Umbilical cord (tissue), 2 donors: ENCODE measurements at places on chromosomes 5 and 9.

- no peak for DNase-seq
Observed at GRCh38 chr5:124825250-124825982, 79.0 kb upstream of the ZNF608 start.

DNA sequence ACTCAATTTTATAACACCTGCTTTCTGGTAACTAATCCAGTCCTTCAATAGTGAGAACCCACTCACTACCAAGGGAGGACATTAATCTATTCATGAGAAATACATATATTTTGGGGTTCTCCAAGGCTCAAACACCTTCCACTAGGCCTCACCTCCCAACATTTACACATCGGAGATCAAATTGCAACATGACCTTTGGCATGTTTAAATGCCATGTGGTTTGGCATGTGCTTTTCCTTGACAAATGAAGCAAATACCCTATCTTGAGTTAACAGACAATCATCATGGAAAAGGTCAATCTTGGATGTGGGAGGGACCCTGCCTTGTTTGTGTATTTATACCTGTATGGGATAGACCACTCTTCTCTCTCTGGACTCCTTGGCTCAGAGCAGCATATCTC, 21.9 kb upstream of the SPINK14 start:
- no peak for DNase-seq

GRCh38 chr5:71629950-71630349, 42.8 kb downstream of the MCCC2 start:
- DNase-seq = no peak

- no peak for DNase-seq
Observed at GRCh38 chr9:16257604-16258003, 612.9 kb downstream of the BNC2 start.

DNA sequence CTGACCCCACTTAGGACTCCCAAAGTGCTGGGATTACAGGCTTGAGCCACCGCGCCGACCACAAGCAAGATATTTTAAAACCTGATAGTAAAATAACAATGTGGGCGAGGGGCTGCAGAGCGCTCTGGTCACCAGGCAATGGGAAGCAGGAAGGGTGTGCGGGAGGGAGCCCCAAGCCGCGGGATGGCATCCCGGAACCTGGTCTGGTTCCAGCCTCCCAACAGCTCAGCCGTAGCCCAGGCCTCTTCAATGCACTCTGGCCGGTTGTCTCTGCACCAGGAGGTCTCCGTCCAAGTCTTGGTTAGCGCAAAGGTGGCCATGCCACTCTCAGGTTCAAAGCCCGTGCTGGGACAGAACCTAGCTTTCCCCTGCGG, 694 bp upstream of the UAP1L1 start:
- DNase-seq = no peak

- no peak for DNase-seq
Observed at GRCh38 chr9:134069480-134070399, 1.9 kb upstream of the BRD3 start.

DNA sequence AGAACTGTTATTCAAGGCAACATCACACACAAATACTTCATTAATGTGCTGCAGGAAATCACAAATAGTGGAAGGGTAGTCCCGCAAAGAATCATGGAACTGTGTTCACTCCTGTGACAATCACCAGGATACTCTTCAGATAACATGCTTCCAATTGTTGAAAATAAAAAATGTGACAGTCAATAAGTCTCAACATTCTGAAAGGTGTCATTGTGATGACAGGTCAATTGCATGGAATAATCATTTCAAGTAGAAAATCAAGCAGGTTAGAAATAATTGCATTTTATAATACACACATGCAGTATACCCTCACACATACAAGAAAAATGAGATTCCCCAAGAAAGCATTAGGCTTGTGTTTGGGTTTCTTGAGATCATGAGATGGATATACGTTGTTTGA, 46.4 kb upstream of the ISL1 start:
- DNase-seq = no peak

DNA sequence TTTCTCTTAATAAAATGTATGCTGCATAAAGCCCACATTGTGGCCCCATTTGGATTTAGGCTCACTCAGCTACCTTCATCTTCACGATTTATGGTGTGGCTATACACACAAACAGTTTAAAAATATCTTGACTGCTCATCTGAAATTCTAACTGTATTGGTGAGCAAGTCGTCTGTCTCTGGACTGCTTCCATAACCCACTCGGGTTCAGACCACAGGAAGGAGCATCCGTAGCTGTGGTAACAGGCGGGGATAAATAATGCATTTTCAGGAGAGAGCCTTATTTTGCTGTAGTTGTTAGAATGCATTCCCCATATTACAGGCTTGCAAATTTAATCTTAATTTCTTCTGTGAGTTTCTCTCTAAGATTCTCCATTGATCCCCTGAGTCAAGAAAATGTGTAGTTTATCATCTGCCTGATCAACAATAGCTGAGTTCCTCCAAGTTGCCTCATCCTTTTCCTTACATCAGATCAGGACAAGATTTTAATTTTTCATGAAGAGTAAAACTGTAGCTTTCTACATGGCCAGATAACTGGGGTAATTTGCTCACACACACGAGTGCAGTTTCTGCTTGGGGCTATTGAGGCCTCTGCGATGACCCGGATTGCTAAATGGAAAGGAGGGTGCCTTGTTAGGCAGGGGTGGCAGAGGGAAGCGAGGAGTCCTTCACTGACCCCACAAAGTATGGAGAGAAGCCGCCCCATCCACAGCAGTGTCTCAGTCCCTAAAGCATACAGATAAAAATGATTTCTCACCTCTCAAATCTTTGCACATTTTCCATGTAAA, 133.9 kb downstream of the FSTL4 start:
- DNase-seq = no peak

GRCh38 chr5:54463713-54464112, 8.2 kb downstream of the HSPB3 start:
- DNase-seq = no peak

GRCh38 chr9:31336841-31337240, 1047.6 kb upstream of the ACO1 start:
- no peak for DNase-seq

DNA sequence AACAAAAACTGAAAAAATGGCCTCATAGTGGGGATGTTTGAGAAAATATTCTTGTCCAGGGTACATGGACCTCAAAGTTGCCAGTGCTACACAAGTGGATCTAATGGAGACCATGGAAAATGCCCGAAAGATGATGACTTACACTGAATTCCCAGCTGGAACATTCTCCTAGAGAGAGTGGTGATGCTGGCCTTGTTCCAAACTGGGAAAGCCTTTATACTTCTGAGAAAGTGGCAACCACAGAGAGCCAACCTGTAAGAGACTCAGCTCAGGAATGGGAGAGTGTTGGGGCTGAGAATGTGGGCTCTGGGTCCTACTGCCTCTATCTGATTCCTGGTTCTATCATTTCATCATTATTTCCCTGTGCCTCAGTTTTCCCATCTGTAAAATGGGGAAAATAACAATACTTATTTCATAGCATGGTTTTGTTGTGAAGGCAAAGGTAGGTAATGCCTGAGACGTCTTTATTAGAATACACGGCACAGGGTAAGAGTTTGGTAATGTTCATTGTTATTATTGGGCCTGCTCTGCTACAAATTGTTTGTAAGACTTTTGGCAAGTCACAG, 229.0 kb upstream of the PANK3 start:
- no peak for DNase-seq

DNA sequence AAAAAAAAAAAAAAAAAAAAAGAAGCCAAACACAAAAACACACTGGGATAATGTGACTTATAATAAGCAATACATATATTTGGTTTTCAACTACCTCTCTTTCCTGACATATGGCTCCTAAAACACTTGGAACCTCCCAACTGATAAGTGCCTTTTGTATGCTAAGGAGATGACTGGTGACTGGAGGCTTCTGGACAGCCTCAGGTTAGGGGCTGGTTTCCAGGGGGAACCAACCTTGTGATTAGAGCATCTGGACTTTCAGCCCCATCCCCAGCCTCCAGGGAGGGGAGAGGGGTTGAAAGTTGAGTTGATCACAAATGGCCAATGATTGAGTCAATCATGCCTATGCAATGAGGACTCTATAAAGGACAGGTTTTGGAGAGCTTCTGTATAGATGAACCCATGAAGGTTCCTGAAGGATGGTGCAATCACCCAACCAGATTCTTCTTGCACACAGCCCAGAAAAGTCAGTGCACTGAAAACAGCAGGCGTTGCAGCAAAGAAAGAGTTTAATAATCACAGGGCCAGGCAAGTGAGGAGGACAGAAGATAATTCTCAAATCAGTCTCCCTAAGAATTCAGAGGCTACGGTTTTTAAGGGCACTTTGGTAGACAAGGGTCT, 276.7 kb downstream of the AUH start:
- no peak for DNase-seq

- DNase-seq = no peak
Observed at GRCh38 chr5:73405691-73406090, 42.9 kb downstream of the FOXD1 start.

GRCh38 chr9:18237776-18238175, 236.2 kb upstream of the ADAMTSL1 start:
- no peak for DNase-seq

DNA sequence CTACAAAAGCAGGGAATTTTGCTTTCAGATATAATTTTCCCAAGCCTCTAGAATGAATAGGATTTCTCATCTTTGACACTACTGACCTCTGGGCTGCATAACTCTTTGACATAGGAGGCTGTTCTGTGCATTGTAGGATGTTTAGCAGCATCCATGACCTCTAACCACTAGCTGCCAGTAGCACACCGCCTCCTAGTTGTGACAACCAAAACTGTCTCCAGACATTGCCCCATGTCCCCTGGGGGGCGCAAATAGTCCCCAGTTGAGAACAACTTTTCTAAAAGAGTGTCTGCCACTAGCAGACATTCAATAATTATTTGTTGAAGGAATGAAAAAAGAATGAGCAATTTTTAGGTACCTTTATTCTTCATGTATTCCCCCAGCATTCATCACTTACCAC, 51.8 kb downstream of the POU4F3 start:
- no peak for DNase-seq

DNA sequence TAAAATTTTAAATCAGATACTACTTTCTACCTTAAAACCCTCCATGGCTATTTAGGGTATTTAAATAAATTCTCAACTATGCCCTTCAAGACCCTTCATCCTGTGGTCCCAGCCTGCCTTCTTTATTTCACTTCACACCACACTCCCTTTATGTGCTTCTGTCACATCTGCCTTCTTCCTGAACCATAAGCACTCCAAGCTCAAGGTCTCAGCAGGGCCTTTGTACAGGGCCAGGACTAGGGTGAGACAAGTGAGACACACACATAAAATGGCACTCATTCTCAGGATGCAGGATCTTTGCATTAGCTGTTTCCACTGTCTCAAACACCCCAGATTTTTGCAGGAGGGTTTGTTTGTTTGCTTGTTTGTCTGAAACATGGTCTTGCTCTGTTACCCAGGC, 7.6 kb downstream of the ITK start:
- no peak for DNase-seq

GRCh38 chr5:143395638-143396352, 7.7 kb downstream of the NR3C1 start:
- DNase-seq = no peak

- DNase-seq = no peak
Observed at GRCh38 chr9:133693703-133694529, 44.2 kb downstream of the SARDH start.

- no peak for DNase-seq
Observed at GRCh38 chr5:150178262-150178661, 11.6 kb upstream of the SLC6A7 start.

GRCh38 chr9:75106857-75107256, 18.5 kb downstream of the OSTF1 start:
- DNase-seq = peak; percentile 46

- DNase-seq = no peak
Observed at GRCh38 chr5:140678993-140679392, 5.6 kb upstream of the DND1 start.

DNA sequence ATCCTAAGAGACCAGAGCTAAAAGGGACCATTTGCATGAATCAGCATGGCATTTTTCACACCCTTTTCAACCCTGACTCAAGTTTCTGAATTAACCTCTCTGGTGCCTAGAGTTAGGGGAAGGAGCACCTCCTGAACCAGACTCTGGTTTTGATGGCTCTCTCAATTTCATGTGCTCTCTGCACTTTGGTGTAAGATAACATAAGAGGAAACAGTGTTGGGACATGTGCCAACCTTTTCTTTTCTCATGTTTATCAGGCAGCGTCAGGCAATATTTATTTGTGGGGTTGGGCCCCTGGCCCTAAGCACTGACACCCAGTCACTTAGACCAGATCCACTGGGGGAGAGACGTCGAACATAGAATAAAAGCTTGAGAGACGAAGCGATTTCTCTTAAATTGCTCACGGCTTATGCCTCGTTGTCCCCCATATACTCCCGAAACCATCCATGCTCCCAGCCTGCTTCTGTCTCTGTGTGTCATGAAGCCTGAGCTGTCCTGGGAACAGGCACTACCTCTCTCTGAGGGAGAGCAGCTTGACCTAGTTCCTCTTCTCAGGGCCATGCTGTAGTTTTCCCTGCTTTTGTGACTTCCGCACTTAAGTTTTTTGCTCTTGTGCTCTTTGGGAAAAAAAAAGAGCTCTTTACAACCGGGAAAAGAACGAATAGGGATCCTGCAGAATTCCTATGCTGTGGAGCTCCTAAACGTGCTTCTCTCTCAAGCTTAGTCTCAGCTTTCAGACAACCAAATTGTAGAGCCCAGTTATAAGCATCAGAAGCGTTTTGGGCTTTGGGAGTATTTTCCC, 195.7 kb downstream of the NR3C1 start:
- DNase-seq = peak; percentile 32

DNA sequence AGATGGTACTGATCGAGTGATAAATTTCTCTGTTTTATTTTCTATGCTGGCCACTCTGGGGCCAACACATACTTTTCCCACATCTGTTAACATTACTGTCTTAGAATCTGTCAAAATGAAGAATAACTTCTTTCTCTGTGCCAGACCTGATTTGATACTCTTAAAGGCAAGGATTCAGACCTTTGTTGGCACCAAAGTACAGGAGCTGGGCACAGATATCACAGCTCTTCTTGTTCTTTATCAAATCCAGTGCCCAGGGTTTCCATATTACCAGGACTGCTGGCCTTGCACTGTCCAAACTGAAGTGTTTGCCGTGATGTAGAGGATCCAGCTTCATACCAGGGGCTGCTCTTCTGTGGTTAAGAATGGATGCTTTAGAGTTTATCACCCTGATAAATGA, 20.9 kb downstream of the ZNF474 start:
- peak; percentile 51 for DNase-seq

DNA sequence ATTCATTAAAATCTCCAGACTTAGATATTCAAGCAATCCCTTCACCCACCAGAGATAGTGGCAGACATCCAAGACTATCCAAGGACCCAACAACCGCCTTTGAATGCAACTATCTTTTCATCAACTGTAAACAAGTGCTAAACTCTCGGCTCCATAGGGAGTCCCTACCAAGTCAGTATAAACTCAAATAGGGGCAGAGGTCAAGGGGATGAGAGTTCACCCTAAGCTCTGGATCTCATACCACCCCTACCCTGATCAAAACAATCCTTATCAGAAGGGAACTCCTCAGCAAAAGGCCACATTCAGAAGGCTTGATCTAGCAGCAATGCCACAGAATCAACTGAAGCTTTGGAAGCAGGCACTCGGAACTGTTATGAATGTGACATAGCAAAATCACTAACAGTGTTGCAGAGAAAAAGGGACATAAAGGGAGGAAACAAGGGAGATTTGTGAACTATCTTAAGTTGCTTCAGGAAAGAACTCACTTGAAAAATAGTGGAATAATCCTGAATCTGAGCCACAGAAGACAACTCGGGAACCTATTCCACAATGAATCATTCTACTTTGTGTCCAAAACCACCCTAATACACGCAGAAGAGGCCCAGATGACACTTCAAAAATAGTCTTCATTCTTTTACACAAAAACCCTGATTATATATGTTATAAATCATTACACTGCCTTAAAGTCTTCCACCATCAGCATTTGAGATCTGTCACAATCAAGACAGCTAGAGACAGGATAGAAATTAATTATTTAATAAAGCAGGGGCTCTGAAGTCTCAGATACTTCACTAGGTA, 49.8 kb downstream of the NR6A1 start:
- DNase-seq = peak; percentile 69
